Activated CD8-positive, alpha-beta memory T cell treated with anti-CD3 and anti-CD28 coated beads for 1 hour (primary cell): ENCODE measurements at places on chromosomes 6 and 20.

GRCh38 chr20:52992632-52993031 is 20.5 kb downstream of the TSHZ2 start:
- DNase-seq, result no peak

GRCh38 chr6:7727946-7728854 is 2.3 kb downstream of the BMP6 start:
- no peak for DNase-seq

GRCh38 chr20:48170625-48171024 is 385.3 kb upstream of the SULF2 start:
- DNase-seq, result no peak

DNA sequence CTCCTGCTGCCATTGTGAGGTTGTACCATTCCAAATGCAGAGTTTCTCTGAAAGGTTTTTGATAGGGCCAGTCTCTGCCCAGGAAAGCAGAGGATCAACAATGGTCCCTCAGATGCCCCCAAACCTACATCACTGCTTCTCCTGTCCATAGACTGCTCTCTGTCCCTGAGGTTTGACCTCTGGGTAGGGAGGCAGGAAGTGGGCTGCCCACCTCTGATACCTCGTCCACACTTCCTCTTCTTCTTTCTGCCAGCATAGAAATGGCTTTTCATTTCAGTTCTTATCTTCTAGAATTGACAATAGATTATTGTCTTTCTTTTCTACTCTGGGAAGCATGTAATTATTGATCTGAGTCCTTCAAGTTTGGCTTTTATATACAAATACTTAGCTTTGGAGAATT is 170.6 kb downstream of the TRMT11 start:
- no peak for DNase-seq

GRCh38 chr20:51955756-51956155 is 153.4 kb upstream of the SALL4 start:
- DNase-seq, result no peak

- DNase-seq, result no peak
Observed at GRCh38 chr6:169942173-169942572, 190.8 kb downstream of the ERMARD start.

- no peak for DNase-seq
Observed at GRCh38 chr6:31025595-31025994, 15.3 kb downstream of the MUC22 start.

GRCh38 chr6:127058027-127058426 is 60.4 kb upstream of the RSPO3 start:
- DNase-seq, result no peak

DNA sequence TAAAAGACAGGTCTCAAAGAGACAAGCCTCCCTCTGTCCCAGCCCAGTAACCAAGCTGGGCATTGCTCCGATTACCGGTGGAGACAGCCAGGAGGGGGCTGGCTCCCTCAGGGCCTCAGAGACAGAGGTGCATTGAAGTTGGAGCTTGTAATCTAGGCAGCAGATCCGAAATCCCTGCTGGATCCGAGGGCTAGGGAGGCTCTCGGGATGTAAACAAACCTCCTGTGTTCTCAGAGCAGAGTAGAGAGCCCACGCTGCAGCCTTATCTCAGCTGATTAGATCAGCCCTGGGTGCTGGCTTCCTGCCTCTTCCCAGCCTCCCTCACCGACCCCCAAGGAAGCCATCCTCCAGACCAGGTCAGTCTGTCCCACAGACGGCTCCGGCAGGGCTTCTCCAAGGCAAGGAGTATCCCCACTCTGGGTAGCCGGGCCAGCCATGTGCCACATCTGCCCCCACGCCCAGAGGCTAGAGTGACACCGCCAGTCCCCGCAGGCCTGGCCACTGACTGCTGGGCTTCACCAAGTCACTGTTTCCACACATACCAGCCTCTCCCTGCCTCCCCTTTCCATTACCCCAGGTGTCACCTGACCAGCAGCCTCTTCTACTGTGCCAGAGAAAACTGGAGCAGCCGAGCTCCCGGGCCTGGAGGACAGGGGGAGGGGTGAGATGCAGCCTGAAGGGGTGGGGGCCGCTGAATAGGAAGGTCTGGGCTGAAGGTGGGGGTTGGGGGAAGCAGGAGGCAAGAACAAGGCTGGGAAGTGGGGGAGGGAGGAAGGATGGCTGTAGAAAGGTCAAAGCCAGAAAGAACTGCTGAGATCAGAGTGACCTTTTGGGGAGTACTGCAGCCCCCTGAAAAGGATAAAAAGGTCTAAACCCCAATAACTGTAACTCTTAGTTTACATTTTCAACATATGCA is 6.0 kb downstream of the SDC4 start:
- DNase-seq, result no peak

GRCh38 chr20:48064929-48065328 is 279.6 kb upstream of the SULF2 start:
- no peak for DNase-seq

DNA sequence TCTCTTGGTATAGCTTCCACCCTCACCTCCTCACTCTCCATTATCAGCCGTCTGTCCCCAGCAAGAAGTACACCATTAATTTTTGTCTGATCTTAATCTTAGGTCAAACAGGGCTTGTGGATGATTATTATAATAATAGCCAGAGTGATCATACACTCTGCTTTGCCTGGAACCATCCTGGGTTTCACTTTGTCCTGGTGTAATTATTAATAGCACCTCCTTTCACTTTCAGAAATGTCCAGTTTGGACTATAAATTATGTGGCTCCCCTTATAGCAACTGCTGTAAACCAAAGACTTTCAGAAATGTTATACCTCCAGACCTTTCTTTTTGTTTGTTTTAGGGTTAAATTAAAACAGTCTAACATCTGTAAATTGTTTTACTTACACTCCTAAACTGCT is 951 bp upstream of the TRIM31 start:
- DNase-seq, result no peak

- DNase-seq, result no peak
Observed at GRCh38 chr20:54179946-54180345, 6.2 kb upstream of the CYP24A1 start.
